ENCODE measurements at places on chromosomes 12 and 14.

DNA sequence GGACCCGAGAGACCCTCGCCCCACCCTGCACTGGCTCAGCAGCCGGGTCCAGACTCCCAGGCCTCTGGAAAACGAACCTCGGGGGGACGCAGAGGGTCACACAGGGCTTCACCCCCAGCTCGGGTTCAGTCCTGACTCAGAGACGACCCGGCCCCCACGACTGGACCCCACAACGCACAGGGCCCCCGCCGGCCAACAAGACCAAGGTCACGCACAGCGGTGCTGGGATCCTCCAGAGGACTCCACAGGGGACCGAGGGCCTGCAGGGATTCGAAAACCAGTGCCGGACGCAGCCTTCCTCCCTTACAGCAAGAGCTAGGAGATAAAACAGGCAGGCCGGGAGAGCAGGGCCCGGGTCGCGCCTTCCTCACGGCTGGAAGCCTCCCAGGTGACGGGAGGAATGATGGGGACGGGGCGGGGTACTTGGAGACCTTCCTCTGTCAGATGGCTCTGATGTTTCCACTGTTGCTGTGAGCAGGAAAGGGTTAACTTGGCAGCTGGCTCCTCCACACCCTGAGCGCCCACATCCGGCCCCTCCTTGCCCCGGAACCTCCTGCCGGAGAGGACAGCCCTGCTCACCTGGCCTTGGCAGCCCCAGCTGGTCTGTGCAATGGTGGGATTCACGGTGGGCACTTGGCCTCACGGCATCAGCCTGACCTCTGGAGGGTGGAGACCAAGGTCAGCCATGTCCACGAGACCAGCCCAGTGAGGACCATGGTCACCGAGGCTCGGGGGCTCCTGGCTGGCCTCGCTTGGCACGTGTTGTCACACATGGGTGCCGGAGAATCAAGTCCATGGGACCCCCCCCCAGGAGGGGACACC, 46.2 kb downstream of the GALNT9 start:
- DNase-seq: peak; percentile 12
- peaks cover 20% of the 10 kb centered on the region for H3K27me3 ChIP-seq
- H3K36me3 ChIP-seq: no peaks in the 10 kb centered on the region
- H3K4me3 ChIP-seq: peak overlapping the region; percentile 11
- peaks cover 8% of the 10 kb centered on the region for H3K4me1 ChIP-seq

GRCh38 chr14:95167177-95167576, 9.8 kb upstream of the DICER1 start:
- no peaks in the 10 kb centered on the region for H3K36me3 ChIP-seq
- no peak for DNase-seq
- H3K4me1 ChIP-seq: peaks cover 11% of the 10 kb centered on the region
- H3K27ac ChIP-seq: no peak overlapping the region

DNA sequence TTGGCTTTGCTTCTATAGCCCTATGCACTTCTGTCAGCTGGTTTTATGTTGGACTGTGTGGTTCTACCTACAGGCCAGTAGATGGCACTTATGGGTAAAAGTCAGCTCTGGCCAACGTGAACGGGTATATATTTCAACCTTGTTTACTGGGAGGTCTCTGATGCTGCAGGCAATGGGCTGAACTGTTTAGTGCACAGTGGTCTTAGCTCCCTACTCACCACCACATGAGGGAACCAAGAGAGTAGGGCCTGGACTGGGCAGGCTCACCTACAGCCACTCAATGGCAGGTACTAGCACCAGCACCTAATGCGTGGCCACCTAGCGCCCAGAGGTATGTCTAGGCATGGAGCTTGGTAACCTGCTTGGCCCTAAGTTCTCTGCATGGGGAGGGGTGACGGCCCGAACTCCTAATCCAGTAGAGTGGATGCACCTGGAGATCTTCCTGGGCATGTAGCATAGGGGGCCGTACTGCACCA, 481.8 kb downstream of the TMEM117 start:
- no peak overlapping the region for H3K27ac ChIP-seq
- H3K36me3 ChIP-seq: no peaks in the 10 kb centered on the region
- no peak overlapping the region for H3K4me3 ChIP-seq
- no peak for DNase-seq
- H3K27me3 ChIP-seq: no peaks in the 10 kb centered on the region

GRCh38 chr14:20343092-20343861, at the start of gene PARP2:
Gene PARP2 (plus strand): TSS chr14:20343635. CDS start chr14:20343642, 7 bp downstream.
- peak; percentile 99 for DNase-seq
- H3K36me3 ChIP-seq: peaks cover 7% of the 10 kb centered on the region
- peak within 1 kb of the TSS; percentile 89 for H3K27ac ChIP-seq
- peak within 1 kb of the TSS; percentile 97 for H3K4me3 ChIP-seq

DNA sequence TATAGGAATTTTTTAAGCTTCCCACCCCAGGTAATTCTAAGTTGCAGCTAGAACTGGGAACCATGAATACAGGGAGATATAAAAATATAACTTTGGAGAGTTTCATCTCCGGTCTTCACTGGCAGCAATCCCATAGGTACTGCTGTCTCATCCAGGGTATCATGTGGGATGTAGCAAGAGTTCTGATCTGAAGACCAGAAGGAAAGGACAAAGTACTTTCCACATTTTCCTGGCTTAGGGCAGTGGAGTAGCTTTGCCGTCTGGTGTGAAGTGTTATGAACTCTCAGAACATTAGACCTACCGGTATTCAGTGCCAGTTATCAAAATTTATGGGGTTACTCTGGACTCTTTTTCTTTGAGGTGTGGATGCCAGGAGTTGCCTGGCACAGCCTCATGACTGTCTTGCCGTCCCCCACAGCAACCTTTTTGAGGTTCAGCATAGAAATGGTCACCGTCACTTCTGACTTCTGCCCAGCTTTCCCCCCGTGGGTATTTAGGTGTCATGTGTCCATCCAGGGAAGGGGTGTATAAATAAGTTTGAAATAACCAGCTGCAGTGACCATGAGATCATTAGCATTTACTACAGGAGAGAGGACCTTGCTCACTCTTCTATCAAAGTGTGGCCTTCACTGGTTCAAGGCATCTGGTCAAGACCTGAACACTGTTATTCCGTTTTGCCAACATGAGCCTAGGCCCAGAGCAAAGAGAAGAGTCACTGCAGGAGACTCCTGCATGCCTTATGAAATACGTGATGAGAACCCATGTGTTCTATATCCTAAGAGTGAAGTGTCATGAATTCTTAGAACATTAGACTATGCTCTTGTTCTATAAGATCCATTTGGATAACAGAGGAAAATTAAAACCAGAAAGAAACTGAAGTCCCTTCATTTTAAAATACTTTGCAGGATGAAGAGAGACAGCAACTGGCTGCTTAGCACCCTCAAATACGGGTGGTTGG, 22.2 kb downstream of the TMEM233 start:
- no peaks in the 10 kb centered on the region for H3K27me3 ChIP-seq
- H3K27ac ChIP-seq: no peak overlapping the region
- no peak for DNase-seq

DNA sequence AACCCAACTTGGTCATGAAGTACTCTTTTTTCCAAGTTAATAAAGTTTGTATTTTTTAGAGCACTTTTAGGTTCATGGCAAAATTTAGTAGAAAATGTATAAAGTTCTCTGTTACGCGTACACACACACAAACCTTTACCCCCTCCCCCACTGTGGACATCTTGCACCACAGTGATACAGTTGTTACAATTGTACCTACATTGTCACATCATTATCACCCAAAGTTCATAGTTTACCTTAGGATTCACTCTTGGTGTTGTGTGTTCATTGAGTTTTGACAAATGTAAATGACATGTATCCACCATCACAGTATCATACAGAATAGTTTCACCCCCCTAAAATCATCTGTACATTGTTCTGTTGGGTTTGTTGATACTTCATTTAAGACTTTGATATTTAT, 23.9 kb downstream of the PLEKHA5 start:
- H3K4me1 ChIP-seq: no peaks in the 10 kb centered on the region
- no peak overlapping the region for H3K4me3 ChIP-seq
- peaks cover 3% of the 10 kb centered on the region for H3K36me3 ChIP-seq
- no peak for DNase-seq
- H3K27ac ChIP-seq: no peak overlapping the region
- no peaks in the 10 kb centered on the region for H3K27me3 ChIP-seq

- H3K4me1 ChIP-seq: no peaks in the 10 kb centered on the region
- no peak overlapping the region for H3K4me3 ChIP-seq
- H3K27ac ChIP-seq: no peak overlapping the region
- peaks cover 14% of the 10 kb centered on the region for H3K27me3 ChIP-seq
Measured at GRCh38 chr12:52442600-52443061, 8.5 kb upstream of the KRT75 start.

DNA sequence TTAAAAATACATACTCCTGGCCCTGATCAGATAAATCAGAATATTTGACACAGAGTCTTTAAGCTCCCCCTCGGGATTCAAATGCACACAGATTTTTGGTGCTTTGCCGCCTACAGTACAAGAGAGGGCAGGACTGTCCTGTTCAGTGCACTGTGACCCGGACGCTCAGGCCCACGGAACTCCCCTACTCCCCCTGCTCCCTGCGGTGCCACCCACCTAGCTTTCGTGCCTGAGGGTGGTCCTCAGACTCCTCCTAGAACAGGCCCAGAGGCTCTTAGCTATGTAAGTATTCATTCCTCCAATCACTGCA, 13.7 kb upstream of the SERPINA3 start:
- DNase-seq: no peak
- H3K27me3 ChIP-seq: no peaks in the 10 kb centered on the region
- no peak overlapping the region for H3K27ac ChIP-seq
- H3K4me1 ChIP-seq: no peaks in the 10 kb centered on the region
- H3K4me3 ChIP-seq: no peak overlapping the region

DNA sequence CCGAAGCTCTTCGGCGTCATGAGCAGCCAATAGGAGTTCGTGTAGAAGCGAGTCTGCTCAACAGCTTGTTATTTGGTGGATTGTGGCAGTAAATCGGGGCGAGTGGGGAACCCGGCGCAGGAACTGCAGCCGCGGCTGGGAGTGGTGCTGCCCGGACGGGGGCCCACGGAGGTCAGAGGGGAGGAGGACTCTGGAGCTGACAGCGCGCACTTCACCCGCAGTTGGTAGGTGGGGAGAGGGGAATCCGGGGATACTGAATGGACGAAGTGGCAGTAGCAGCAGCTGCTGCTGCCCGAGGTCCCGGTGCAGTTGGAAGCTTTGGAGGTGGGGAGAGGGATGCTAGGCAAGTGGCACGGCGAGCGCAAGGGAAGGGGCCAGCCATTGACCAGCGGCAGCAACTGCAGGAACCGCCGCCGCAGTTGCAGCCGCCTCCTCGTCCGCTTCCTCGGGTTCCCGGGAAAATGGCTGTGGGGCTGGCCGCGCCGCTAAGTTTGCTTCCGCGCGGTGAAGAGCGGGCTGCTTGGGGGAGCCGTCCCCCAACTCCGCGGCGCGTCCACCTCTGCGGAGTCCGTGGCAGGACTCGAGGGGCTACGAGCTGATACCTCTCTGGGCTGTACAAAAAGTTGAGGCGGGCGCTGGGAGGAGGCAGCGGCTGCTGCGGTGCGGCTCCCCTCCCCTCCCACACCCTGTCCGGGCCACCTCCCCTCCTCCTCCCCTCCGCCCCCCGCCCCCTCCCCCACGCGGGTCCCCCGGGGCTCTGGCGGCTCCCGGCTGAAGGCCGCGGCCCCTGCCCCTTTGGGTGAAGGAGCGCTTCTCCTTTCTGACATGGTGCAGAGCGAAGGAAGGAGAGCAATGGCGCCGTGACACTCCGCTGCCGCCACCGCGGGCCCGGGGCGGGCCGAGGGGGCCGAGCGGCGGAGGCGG, at the start of gene ARID4A:
ARID4A (plus strand) TSS at position 79 of the 924 bp plus-strand sequence. CDS start 1,300 bp downstream, outside the sequence.
- H3K4me3 ChIP-seq: peak within 1 kb of the TSS; percentile 99
- peak; percentile 66 for DNase-seq
- H3K36me3 ChIP-seq: peaks cover 5% of the 10 kb centered on the region
- no peaks in the 10 kb centered on the region for H3K27me3 ChIP-seq
- H3K27ac ChIP-seq: peak within 1 kb of the TSS; percentile 98

DNA sequence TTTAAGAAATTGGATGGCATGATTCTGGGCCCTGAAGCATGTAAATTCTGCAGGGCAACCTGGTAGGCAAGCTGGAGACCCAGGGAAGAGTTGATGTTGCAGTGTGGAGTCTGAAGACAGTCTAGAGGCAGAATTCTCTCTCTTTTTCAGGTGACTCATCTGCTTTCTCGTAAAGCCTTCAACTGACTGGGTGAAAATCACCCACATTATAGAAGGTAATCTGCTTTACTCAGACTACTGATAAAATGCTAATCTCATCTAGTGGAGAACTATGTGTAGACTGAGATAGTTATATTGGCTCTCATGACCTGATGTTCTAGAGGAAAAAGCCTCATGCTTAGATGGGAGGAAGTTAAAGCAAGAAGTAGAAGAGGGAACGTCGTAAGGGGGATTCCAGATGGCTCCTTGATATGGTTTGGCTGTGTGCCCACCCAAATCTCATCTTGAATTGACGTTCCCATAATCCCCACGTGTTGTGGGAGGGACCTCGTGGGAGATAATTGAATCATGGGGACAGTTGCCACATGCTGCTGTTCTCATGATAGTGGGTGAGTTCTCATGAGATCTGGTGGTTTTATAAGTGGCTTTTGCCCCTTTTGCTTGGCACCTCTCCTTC, 723.8 kb downstream of the BCL11B start:
- H3K36me3 ChIP-seq: no peaks in the 10 kb centered on the region
- H3K4me1 ChIP-seq: peaks cover 10% of the 10 kb centered on the region
- no peaks in the 10 kb centered on the region for H3K27me3 ChIP-seq
- DNase-seq: peak; percentile 80
- H3K27ac ChIP-seq: no peak overlapping the region
- no peak overlapping the region for H3K4me3 ChIP-seq

DNA sequence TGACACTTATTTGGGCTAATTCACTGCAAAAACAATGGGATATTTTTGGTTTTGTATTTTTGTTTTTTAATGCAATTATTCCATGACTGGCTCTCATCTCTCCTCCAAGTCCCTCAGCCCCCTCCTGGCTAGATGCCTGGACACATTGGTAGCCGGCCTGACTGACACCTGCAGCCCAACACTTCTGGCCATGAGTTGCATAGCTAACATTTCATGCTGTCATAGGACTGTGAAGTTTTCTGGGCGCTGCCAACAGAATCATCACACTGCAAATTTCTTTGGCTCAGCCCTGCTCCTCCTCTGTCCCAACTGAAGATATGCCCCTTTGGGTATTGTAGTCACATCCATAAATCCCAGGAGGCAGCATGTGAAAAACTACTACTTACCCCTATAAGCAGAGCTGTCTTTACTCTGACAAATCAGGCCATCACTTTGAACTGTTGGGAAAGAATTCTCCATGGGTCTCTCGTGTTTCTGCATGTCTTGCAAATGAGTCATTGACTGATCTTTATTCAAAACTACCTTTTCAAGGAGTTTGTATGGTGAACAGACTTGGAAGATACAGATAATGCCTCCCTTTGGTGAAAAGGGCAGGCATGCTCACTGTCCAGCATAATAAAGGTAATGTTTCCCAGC, 126.7 kb upstream of the LGR5 start:
- H3K4me3 ChIP-seq: no peak overlapping the region
- H3K36me3 ChIP-seq: no peaks in the 10 kb centered on the region
- DNase-seq: no peak
- H3K27ac ChIP-seq: no peak overlapping the region
- no peaks in the 10 kb centered on the region for H3K4me1 ChIP-seq
- no peaks in the 10 kb centered on the region for H3K27me3 ChIP-seq

- H3K4me1 ChIP-seq: no peaks in the 10 kb centered on the region
- H3K36me3 ChIP-seq: no peaks in the 10 kb centered on the region
- H3K27ac ChIP-seq: no peak overlapping the region
- no peak overlapping the region for H3K4me3 ChIP-seq
- no peaks in the 10 kb centered on the region for H3K27me3 ChIP-seq
Measured at GRCh38 chr12:42679466-42679865, 89.9 kb upstream of the PRICKLE1 start.
